Osteocyte (in vitro differentiated cells): ENCODE measurements at places on chromosomes 1 and 21. TPM values are rescaled to one million over a fixed set of nuclear protein-coding genes. Genes with fewer than 3 reads are reported as not detected.

DNA sequence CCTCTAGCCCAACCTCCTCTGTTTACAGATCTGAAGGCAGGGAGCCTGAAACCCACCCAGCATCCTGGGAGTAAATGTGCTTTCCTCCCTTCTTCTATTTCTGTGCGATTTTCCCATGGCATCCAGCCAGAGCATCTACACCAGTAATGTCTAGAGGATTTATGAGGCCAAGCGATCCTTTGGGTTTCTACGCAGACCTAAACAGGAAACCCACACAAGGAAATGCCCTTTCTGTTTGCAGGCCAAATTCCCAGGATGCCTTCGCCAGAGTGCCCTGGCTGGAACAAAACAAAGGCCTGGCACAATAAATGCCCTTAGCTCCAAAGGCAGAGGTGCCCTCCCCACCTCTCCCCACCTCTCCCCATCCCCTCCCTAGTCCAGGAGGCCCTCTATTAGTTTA is 110.5 kb upstream of the CDC42BPA start:
- H3K4me3 ChIP-seq, result peak overlapping the region; percentile 52
- H3K27ac ChIP-seq, result peak overlapping the region; percentile 94
- no peaks in the 10 kb centered on the region for H3K27me3 ChIP-seq
- H3K4me1 ChIP-seq, result peaks cover 63% of the 10 kb centered on the region
- DNase-seq, result no peak
- no peaks in the 10 kb centered on the region for H3K36me3 ChIP-seq

- H3K27me3 ChIP-seq, result peaks cover 17% of the 10 kb centered on the region
- H3K4me3 ChIP-seq, result peak overlapping the region; percentile 78
- no peaks in the 10 kb centered on the region for H3K36me3 ChIP-seq
- peak overlapping the region; percentile 51 for H3K27ac ChIP-seq
- peaks cover 8% of the 10 kb centered on the region for H3K4me1 ChIP-seq
Measured at GRCh38 chr21:41068496-41068895, 99.5 kb upstream of the BACE2 start.

Gene DMRTA2
- 0.19 TPM in 1 of 2 replicates, not detected in the other for total RNA-seq

GRCh38 chr1:228744356-228744755 is 9.1 kb downstream of the RHOU start:
- H3K27me3 ChIP-seq, result peaks cover 9% of the 10 kb centered on the region
- peaks cover 11% of the 10 kb centered on the region for H3K36me3 ChIP-seq
- no peak overlapping the region for H3K4me3 ChIP-seq
- H3K27ac ChIP-seq, result no peak overlapping the region
- peaks cover 10% of the 10 kb centered on the region for H3K4me1 ChIP-seq

DNA sequence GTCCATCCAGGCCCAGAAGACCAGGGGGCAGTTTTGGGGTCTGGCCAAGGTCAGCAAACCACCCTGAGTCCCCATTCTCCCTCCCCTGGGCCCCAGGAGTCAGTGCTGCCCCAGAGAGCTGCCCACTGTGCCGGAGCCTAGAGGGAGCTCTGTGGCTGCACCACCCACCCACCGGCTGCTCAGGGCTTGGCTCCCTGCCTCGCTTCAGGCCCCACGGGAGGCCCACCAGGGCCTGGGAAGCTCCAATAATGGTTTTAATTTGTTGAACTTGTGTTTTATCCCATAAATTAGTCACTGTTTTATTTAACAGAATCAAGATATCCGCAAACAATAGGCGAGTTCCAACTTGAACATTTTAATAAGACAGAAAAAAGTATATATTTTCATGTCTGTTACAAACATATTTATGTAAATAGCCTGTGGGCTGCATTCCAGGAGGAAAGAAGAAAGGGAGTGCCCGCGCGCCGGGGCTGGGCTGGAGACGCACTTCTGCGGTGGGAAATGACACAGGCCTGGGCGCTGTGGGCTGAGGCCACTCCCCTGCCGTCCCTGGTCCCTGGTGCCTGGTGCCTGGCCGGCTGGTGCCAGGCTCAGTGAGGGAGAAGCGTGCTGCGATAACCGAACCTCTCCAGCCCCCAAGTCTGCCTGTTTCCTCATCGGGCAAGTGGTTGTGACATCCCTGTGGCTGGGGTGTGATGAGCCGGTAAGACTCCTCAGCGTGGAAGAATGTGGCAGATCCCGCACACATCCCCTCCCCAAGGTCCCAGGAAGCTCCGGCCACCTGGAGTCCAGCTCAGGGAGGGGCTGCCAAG is 160.5 kb downstream of the PEX14 start:
- H3K27me3 ChIP-seq, result no peaks in the 10 kb centered on the region
- H3K27ac ChIP-seq, result peak overlapping the region; percentile 62
- no peak overlapping the region for H3K4me3 ChIP-seq
- peaks cover 55% of the 10 kb centered on the region for H3K4me1 ChIP-seq
- H3K36me3 ChIP-seq, result no peaks in the 10 kb centered on the region

DNA sequence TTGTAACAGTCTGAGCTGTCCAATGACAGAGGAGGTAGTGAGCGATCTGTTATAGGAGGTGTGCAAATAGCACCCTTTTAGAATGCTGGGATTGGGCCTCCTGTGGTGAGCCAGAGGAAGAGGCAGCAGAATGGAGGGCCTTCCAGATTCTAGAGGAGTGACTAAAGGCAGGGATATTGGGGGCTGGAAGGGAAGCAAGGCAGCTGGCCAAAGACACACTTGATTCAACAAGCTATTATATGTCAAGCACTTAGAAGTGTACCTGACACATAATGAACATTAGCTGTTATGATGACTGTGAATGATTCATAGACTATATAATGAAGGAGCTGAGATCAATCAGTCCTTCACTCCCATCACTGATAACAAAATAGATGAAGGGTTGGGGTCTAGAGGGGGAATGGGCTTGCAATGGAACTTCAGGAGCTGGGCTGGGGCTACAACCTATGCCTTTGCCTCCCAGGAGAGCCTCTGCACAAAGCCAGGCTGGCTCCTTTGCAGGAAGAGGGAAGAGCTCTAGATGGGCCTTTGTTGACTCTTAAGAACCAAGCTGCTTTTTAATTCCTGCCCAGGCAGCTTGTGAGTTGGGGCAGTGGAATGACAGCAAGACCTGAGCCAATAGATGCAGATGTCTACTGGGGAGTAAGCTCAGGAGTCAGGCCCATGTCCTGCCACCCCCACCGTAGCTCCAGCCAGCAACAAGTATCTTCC is 2.3 kb upstream of the MKNK1 start:
- H3K4me3 ChIP-seq, result no peak overlapping the region
- no peaks in the 10 kb centered on the region for H3K27me3 ChIP-seq
- H3K36me3 ChIP-seq, result peaks cover 25% of the 10 kb centered on the region
- no peak overlapping the region for H3K27ac ChIP-seq

DNA sequence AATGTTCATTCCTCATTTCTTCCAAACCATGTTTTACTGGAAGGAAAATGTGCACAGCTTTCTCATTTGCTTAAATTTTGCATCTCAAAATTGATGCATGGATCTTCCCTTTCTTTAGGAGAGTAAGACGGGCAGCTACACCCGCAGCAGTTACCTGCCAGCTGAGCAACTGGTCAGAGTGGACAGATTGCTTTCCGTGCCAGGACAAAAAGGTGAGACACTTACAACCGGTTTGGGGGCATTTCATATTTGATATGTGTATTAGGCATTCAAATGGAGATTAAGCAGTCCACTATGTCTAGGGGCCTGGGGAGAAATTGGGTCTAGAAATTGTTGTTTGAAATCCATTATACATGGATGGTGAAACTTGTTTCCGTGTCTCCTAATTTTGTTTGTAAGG is 12.9 kb downstream of the C8A start:
- no peak for DNase-seq
- H3K4me1 ChIP-seq, result no peaks in the 10 kb centered on the region
- no peak overlapping the region for H3K27ac ChIP-seq
- H3K36me3 ChIP-seq, result no peaks in the 10 kb centered on the region

Gene TCHHL1
- not detected in 2 replicates for total RNA-seq

DNA sequence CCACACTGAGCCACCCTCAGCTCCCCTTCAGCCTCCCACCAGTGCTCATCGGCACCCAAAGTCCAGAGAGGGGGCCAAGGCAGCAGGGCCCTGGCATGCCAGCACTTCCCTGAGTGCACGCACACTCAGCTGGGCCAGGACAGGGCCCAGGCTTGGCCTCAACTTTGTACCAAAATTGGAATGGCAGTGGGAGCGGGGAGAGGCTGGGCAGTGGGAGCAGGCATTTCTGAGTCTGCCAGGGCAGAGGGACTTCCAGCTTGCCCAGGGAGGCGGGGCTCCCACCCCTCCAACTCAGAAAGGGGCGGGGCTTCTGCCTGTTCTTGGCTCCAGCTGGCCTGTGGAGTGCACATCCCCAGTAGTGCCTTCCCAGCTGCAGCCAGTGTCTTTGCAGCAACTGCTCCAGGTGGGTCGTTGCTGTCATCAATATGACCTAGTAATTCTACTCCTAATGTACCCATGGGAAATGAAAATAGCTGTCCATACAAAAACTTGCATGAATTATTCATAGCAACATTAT is 10.3 kb upstream of the SNX7 start:
- H3K27ac ChIP-seq, result no peak overlapping the region
- peaks cover 21% of the 10 kb centered on the region for H3K27me3 ChIP-seq
- H3K4me1 ChIP-seq, result no peaks in the 10 kb centered on the region
- no peak for DNase-seq
- no peaks in the 10 kb centered on the region for H3K36me3 ChIP-seq
- H3K4me3 ChIP-seq, result no peak overlapping the region

DNA sequence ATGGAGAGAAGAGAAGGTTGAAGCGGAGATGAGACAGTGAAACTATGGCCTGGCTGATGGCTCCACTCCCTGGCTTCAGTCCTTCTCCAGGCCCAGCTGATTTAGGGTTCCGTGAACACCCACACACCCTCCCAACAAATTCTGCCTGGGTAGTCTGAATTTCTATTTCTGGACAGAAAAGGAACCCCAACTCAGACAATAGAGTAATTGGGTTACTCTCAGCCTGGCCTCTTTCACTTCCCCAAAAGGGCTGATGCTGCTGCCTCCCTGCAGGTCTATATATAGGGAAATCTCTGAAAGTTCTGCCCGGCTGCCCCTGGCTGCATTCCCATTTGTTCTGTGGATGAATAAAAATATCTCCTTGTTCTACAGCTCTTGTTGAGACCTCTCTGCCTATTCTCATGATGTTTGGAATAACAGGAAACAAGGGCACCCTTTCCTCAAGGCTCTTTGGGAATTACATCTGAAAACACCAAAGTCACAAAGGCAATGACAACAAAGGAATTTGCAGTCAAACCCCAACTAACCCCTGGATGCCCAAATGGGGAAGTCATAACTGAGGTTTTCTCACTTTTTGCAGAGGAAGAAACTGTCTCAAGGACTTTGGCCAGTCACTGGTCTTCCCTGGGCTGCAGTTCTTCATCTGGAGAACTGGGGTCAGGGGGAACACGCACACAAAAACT is 11.4 kb upstream of the ZSCAN20 start:
- DNase-seq, result no peak
- H3K27me3 ChIP-seq, result no peaks in the 10 kb centered on the region
- no peak overlapping the region for H3K4me3 ChIP-seq
- peak overlapping the region; percentile 15 for H3K27ac ChIP-seq
- H3K4me1 ChIP-seq, result peaks cover 46% of the 10 kb centered on the region

DNA sequence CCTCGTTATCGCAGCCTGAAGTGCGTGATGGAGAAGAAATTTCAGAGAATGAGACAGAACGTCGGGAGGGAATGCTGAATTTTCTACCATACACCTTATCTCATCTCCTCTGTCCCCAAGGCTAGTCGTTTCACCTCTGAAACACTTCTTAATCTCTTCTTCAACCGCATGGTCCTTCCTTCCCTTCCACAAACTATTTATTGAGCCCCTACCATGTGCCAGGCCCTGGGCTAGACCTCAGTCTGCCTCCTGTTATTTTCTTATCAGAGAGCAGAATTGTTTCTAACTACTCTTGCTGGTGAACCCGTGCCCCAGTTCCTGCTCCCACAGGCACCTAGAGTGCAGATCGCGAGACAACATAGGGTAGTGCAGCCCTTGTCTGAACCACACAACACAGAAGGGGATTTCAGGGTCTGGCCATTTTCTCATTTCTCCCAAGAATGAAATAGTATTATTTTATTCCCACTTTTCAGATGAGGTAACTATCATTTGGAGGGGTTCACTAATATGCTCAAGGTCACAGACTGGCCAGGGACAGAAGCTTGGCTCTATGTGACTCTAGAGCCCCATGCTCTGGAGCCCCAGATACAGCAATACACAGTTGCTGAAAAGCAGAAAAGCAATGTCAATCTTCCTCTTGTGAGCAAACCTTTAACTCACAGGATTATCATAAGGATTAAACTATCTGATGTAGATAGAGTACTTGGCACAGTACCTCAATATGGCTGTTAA is 598 bp upstream of the ADIPOR1 start:
- H3K4me1 ChIP-seq, result peaks cover 22% of the 10 kb centered on the region
- DNase-seq, result no peak
- no peaks in the 10 kb centered on the region for H3K36me3 ChIP-seq
- no peaks in the 10 kb centered on the region for H3K27me3 ChIP-seq
- peak overlapping the region; percentile 55 for H3K27ac ChIP-seq
- peak overlapping the region; percentile 84 for H3K4me3 ChIP-seq

- H3K27me3 ChIP-seq, result no peaks in the 10 kb centered on the region
- no peak overlapping the region for H3K27ac ChIP-seq
- H3K4me1 ChIP-seq, result peaks cover 5% of the 10 kb centered on the region
Measured at GRCh38 chr1:173409613-173410012, 67.5 kb upstream of the PRDX6 start.

DNA sequence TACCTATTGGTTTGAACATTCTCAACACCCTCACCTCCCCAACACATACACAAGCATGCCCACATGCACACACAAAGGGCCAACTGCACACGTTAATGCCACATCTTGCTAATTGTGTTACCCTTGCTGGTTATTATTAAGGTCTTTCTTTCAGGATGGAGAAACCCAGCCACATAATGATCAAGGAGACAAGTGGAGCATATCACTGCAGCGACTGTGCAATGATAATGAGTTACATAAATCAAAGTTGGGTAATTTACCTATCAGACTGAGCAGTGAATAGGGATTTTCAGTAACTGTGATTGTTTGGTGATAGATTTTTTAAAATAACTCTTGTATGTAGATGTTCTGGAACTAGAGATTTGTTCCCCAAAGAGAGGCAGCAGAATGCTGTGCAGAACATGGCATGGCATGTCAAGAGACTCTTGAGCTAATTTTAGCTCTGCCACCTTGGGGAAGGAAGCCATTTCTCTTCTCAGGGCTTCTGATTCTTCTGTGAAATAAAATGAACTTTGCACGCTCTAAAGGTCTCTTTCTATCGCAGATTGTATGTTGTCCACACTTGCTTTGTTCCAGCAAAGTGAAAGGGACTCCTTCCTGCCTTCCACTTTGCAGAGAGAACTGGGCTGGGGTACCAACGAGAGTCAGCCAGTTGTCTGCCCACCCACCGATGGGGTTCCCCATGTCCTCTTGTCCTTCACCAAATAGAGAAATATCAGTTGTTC is 126.0 kb upstream of the CAMK1G start:
- H3K36me3 ChIP-seq, result no peaks in the 10 kb centered on the region
- H3K4me3 ChIP-seq, result no peak overlapping the region
- H3K4me1 ChIP-seq, result no peaks in the 10 kb centered on the region
- H3K27me3 ChIP-seq, result peaks cover 17% of the 10 kb centered on the region
- H3K27ac ChIP-seq, result no peak overlapping the region

Gene SMIM34
- total RNA-seq, result not detected in 2 replicates
